ENCODE measurements at places on chromosomes 3 and 15.

DNA sequence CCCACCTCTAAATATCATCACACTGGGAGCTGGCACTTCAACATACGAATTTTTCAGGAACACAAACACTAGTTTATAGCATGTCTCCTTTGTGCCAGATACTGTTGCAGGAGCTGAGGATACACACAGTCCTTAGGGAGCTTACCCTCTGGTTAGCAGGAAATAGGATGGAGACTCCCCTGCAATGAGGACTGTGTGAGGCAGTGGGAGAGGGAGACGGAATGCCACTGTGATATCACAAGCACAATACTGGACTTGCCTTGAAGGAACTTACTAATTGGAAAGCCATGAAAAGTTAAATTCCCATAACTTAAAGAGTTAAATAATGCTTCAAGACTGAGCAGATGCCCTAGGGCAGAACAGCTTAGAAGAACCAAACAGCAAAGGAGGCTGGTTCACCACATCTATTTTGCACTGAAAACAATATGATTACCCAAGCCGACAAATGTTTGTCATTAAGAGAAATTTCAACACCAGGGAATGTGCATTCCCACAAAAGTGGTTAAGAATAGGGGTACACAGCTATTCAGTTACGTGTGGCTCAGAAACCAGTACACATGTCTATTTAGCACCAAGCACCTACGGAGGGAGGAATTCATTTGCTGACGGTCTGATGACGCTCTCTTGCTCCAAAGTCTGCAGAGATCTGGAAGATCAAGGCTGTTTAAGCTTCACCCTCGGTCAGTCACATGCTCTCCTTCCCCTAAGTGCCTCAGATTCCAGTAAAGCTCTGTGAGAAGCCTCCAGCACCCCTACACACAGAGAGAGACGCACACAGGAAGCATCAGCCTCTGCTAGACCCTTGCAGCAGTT is 5.2 kb downstream of the TBC1D2B start:
- no peak for DNase-seq

GRCh38 chr3:186824430-186825139 is 17.9 kb upstream of the ADIPOQ start:
- DNase-seq, result no peak

DNA sequence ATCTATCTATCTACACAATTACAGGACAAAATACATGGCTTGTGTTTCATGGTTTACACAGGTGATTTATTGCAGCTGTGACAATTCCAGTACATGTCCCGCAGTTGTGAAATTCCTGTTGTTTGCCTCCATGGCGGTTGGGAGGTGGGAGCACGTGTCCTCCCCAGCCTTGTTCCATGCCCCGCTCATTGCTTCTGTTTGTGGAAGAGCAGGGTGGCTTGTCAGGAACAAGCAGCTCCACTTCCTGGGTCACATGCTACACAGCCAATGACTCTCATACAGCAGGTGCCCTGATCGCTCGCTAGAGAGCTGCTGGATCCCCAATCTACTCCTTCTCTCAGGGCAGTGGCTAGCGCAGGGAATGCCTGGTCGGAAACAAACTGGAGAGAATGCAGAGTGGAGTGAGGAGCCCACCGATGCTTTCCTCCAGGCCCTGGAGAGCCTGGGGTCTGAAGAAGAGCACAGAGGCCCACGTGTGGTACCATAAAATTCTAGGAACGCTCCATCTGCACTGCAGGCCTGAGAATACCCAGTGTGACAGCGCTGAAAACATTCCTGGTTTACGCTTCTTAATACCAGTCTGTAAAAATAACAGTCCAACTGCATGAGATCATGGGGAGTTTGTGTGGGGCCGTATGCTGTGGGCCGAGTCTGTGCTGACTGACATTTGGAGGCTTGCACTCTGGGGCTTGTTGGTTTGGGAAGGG is 270.6 kb upstream of the RGMA start:
- DNase-seq, result no peak

GRCh38 chr3:154105218-154105975 is 15.8 kb upstream of the ARHGEF26 start:
- no peak for DNase-seq

GRCh38 chr3:105274536-105274935 is 92.2 kb upstream of the ALCAM start:
- DNase-seq, result no peak

DNA sequence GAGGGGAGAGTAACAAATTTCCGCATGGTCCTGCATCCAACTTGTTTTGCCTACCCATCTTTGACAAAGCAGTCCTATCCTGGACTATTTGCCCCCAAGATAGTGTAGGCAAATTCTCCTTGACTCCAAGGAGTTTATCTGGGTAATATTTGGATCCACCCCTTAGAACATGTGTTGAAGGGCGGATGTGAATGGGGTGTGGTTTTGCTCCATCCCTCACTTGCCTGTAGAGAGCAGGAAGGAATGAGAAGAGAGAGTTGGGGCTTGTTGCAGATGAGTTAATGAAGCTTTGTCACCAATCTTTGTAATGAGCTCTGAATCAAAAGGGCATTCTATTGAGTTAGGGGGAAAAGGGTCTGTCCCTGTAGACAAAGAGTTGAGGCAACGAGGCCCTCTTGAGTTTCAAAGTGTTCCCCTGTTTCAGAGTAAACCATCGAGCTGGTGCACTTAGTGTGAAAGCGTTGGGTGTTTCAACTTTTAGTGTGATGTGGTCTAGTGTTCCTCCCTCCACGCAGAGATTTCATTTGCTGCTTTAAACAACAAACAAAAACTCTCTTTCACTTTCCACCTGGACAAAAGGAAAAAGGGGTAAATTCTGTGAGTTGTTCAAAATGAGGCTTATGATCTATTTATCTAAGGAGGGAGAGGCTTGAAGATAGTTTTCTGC is 42.2 kb upstream of the PPARG start:
- peak; percentile 22 for DNase-seq

DNA sequence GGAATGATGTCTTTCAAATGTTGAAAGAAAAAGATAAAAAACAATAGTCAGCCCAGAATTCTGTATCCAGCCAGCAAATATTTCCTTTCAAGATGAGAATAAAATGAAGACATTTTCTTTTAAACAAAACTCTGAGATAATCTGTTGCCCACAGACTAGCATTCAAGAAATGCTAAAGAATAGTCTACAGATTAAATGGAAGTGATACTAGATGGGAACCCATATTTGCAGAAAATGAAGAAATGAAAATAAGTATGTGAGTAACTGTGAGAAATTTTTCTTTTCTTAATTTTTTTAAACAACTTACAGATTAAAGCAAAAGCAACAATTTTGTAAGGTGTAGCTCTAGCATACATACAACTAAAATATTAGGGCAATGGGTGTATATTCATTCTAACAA is 469.8 kb downstream of the IGSF11 start:
- DNase-seq, result no peak

DNA sequence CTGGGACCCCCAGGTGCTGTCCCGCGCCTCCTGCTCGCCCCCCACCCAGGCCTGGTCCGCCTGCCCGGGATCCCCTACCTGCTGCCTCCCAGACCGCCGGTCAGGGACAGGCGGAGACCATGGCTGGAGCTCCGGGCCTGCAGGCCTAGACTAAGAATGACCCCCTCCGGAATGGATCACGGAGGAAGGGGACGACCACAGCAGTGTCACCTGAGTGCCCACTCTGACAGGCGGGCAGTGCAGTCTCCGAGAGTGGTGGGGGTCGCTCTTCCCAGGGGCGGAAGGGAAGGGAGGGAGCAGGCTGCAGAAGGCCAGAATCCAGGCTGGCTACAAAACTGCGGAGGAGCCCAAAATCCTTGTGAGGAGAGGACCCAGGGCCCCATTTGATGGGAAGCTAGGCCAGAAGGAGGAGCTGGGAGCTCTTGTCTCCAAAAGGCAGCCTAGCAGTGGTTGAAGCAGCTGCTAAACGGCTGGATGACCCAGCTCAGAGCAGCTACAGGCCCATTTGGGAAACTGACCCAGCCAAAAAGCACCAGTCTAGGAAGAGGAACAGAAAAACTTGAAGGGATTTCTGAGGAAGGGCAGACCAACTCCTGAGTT is 908 bp upstream of the RAB43 start:
- no peak for DNase-seq

GRCh38 chr15:86016750-86017149 is 62.9 kb upstream of the AGBL1 start:
- no peak for DNase-seq

GRCh38 chr3:81013360-81013759 is 748.1 kb downstream of the GBE1 start:
- DNase-seq, result no peak

- no peak for DNase-seq
These were observed 196.5 kb upstream of the ZPLD1 start for GRCh38 chr3:102238362-102238761.

- no peak for DNase-seq
These were observed 11.5 kb downstream of the ITPR1 start for GRCh38 chr3:4504340-4505261.

GRCh38 chr15:75736256-75736655 is 23.6 kb upstream of the CSPG4 start:
- no peak for DNase-seq

- DNase-seq, result no peak
These were observed 149.0 kb downstream of the WDR76 start for GRCh38 chr15:43975770-43976169.

GRCh38 chr3:184683900-184684560 is 27.8 kb downstream of the MAGEF1 start:
- no peak for DNase-seq

Measured in Jurkat, Clone E6-1 (cell line).